Muscle of arm (tissue), 14 donors: ENCODE measurements at places on chromosomes 5 and 9. TPM values are rescaled to one million over a fixed set of nuclear protein-coding genes. Genes with fewer than 3 reads are reported as not detected.

DNA sequence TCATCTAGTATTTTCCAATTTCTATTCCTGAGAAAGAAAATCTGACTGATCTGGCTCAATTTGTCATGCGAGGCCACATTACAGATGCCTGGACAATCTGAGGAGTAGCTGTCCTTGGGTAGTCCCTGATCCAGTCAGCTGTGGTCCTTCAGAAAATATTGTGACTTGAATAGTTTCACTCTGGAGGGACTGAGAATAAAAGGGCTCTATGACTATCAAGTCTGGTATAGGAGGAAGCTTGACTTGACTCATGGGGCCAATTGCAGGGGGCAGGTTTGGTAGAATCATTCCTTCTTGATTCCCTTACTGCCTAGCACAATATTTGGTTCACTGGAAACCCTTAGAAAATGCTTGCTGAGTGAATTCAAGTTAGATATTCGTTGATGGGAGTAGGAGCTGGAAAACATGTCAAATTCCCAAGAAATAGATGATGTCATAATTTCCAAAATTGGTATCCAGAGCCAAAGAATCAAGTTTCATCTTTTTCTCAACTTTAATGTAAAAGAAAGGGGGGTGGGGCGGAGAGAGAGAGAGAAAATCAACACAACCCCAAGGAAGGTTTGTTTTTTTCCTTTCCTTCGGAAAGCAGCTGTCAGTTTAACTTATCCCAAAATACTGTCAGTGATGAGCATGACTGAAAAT lies 32.4 kb upstream of the STX17 start:
- no peak for DNase-seq

GRCh38 chr9:130017076-130017475 lies 25.9 kb downstream of the FNBP1 start:
- no peak for DNase-seq

- DNase-seq: no peak
These were observed 155.4 kb upstream of the CLINT1 start for GRCh38 chr5:158014372-158014771.

DNA sequence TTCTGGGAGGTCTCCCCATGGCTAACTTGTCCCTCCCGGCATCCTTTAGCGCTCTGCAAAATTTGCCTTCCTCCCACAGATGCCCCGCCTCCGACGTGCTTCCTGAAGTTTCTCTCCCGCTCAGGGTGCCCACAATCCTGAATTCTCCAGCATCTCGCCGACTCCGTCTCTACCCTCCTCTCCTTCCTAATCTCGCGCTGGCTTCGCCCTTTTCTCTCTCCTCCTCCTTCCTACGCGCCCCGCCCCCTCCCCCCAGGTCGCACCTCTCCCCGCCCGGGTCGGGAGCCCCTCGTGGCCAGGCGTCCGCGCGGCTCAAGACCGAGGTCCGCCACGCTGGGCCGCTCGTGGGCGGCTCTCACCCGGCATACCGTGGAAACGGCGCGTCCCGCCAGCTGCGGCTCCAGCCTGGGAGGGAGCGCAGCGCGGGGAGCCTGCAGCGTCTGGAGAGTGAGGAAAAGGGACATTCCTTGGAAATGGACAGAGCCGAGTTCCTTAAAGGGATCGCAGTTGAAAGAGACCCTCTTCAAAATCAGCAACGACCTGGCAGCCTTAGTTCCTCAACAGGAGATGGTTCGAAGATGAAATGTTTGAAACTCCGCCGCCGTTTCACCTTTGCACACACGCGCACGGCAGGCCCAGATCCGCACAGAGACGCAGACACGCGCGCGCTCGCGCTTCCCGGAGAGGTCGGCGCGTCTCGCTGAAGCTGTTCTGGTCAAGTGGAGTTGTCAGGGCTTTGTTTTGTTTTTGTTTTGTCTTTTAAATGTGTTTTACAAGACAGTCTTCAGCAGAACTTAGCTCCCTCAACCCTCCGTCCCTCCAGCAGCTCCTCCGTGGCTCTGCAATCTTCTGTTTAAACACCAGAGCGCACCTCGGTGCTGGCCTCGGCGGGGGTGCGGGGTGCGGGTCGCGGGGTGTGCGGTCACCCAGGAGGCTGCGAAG lies 5.0 kb upstream of the IRX2 start:
- no peak for DNase-seq

DNA sequence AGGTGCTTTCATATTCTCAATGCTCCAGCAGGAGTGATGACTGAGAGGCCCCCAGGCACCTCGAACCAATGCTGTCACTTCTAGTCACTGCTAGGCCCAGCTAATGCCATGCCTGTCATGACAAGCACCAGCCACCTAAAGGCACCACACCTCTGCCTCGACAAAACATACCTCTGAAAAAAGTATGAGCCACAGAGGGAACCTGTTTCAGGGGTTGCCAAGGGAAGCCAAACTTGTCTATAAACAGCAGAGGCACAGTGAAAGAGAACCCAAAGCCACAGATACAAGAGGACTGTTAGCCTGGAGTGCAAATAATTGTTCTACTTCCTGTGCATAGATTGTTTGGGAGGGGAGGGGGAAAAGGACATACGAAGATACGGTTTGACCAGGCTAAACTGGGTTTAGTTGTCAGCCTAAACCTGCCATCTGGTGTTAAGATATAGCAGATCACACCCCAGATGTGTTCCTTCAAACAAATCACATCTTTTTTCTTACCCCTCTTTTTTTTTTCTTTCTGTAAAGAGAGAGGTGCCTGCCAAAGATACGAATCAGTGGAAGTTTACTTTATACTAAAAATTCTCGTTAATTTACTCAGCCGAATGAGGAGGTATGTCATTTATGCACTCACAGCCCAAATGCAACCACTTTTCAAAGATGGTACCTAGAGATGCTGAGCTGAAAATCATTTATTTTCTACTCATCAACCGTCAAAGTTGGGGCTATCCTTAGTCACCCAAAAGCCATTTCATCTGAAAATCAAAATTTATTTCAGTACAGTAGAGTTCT lies 45.7 kb downstream of the BNC2 start:
- no peak for DNase-seq

DNA sequence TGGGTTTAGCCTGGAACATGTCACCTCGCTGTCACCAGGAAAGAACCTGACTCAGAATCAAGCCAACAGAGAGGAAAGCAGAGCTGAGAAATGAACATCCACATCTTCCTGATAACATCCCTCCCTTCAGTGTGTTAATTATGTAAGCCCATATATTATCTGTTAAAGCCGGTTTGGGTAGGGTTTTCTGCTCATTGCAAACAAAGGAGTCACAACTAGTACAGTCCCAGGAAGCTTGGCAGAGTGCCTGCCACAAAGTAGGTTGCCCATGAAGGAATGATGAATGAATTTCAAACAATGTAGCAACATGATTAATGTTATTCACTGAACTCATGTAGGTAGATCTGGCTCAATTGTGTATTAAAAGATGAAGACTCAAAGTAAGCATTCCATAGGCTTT lies 10.4 kb upstream of the PPARGC1B start:
- DNase-seq: no peak

DNA sequence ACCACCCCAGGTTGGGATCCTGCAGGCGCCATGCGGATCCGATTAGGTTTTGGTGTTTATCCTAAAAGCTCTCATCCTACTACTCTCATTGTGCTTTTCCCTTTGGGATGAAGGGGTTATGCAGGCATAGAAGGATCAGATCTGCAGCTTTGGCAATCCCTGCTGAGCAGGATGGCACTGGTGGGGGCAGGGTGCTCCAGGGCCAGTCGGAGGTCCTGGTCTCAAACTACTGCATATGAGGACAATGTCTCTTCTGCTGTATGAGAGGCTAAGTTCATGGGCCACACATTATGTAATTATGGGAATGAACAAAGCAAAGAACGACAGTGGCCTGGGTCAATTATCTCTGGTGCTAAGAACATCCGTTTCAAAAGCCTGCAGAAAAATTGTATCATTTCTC lies 334.2 kb downstream of the IRX1 start:
- no peak for DNase-seq

The SLCO4C1 gene
- polyA plus RNA-seq: 3.1 TPM

The IFNA21 gene
- polyA plus RNA-seq: not detected

The TNC gene
- polyA plus RNA-seq: 97.6 TPM
